T-cell (primary cell): ENCODE measurements at places on chromosomes 13 and 19.

GRCh38 chr13:64078025-64078424 lies 2662.4 kb upstream of the PCDH20 start:
- no peak for DNase-seq

- DNase-seq: no peak
These were observed 26.1 kb upstream of the DOCK9 start for GRCh38 chr13:99003851-99004471.

GRCh38 chr13:99367663-99368448 lies 60.7 kb upstream of the GPR183 start:
- DNase-seq: no peak

DNA sequence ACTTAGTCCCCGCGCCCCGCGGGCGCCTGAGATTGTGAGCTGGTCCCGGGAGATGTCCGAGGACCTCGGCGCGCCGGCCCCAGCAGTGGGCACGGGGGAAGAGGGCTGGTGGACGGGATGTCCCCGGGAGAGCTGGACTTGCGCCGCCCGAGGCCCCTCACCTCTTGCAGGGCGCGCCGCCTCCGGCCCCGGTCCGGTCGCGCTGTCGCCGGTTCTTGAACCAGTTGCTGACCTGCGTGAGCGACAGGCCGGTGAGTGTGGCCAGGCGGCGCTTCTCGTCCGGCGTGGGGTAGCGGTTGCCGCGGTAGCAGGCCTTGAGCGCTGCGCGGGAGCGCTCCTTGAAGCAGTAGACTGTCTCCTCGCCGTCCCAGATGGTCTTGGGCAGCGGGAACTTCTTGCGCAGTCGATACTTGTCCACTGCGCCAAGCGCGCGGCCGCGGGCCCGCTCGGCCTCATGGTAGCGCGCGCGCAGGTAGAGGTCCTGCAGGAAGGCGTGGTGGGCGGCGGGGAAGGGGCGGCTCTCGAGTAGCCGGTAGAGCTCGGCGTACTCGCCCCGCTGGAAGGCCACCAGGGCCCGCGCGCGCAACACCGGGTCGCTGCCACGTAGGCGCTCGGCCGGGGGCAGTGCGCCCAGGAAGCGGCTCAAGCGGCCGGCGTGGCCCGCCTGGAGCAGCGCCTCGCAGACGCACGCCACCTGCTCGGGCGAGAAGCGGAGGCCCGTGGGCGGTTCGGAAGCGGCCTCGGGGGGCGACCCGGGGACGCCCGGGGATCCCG lies 984 bp downstream of the SIX5 start:
- no peak for DNase-seq

DNA sequence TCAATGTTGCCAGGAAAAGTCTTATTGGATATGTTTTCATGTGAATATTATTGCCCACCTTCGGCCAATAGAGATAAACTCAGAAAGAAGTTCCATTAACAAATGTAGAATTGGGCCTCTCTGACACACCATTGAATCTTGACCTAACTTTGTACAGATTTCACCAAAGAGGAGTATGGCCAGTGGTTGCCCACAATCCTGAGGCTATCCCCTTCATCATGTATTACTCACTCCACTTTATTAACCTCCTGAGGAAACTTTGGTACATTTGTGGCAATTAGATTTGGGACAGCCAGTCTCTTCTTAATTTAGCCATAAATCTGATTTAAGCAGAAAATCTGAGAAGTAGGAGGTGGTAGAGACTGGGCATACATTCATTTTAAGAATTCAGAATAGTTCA lies 53.3 kb upstream of the POSTN start:
- DNase-seq: no peak

DNA sequence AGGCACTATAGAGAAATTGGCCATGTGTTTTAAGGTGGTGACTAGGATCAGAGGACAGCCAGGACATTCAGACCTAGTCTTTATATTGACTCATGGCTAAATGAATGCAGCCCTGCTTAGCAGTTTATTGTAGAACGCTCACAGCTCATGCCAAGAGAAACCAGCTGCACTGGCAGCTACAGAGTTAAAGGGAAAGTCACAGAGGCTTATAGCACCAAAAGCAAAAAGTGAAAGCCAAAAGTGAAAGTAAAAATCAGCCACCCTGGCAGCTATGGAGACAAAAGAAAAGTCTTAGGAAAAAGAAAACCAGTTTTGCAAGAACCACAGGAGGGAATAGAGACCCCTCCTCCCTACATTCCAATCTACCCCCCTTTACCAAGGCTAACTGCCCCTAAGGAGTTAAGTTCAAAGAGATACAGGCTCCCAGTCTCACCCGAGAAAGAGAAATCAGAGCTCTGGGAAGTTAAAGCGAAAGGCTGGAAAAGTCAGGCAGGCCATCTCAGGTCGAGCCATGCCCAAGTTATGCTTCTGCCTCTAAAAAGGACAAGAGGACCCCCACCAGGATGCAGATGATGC lies 99.0 kb downstream of the ZNF429 start:
- no peak for DNase-seq

GRCh38 chr19:38617764-38618589 lies at the start of gene MAP4K1:
Gene MAP4K1 (minus strand): TSS chr19:38617953. CDS start chr19:38617895, 58 bp downstream.
- peak; percentile 50 for DNase-seq

- DNase-seq: no peak
These were observed 60.9 kb upstream of the RANBP3 start for GRCh38 chr19:6038634-6039405.

GRCh38 chr13:89740994-89741685 lies 1606.3 kb upstream of the MIR17HG start:
- no peak for DNase-seq

GRCh38 chr19:55703790-55704215 lies 28.8 kb downstream of the EPN1 start:
- DNase-seq: peak; percentile 19

DNA sequence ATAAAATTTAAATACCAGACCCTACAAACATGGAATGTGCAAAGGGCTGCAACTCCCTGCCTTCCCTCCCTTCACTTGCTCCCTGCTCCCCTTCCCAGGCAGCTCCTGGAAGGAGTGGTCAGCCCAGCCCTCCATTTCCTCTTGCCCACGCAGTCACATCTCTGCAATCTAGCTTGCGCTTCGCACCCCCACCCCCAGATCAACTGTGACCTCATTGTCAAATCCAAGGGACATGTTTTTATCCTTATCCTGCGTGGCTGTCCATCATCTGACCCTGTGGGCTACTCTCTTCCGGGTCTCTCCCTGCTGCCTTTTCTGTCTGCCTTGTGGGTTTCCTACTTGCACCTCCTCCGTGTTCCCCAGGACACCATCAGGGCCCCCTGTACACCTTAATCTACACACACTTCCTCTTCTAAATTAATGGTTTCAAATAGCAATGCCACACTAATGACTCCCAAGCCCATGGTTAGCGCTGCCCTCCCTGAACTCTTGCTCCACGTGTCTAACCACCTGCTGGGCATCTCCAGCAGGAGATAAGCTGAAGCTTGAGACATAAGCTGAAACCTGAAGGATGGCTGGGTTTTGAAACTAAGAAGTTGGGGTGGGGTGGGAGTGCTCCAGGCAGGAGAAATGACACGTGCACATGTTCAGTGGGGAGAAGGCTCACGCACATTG lies 118.3 kb downstream of the USP12 start:
- no peak for DNase-seq

DNA sequence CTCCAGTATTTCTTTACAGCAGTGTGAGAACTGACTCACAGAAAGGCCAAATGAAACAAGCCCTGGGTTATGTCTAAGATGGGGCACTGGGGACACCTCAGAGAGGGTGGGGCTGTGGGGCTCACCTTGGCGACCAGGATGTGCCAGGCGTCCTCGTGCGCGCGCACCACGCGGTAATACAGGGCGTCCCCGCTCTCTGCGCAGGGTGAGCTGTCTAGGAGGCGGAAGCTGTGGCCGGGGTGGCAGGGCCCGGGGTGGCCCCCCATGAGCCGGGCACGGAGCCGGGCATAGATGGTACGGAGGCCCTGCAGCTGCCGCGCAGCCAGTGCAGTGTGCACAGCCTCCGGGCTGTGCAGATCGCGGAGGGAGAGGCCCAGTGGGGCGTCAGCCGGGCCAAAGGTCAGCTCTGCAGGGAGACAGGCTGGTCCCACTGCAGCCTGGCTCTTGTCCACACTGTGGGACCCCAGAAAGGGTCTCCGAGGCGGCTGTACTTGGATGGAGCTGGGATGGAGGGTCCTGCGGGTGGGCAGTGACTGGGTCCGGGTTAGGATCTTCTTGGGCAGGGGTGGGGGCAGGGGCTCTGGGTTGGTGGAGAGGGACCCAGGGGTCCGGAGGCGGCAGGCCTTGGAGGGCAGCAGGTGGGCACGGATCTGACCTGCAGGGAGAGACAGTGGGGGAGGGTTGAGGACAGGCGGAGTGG lies 3.4 kb downstream of the PEAK3 start:
- no peak for DNase-seq

DNA sequence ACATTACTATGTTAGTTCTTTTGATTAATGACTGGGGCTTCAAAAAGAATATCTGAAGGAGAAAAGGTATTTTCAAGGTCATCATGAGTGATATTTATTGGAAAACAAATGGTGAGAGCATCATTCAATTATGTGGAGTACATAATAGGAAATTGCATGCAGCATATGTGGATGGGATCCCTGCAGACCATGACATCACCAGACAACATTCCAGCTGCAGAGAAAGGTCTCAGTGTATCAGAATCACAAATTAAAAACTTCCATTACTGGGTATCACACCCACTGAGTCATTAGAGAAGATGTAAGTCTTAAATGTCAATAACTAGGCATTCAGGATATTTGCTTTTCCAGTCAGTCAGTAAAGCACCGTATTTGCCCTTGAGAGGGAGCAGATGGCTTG lies 574.4 kb upstream of the SLC10A2 start:
- DNase-seq: no peak

GRCh38 chr19:23312515-23312914 lies 62.3 kb upstream of the ZNF724 start:
- DNase-seq: no peak

- DNase-seq: no peak
These were observed 7.5 kb upstream of the TM6SF2 start for GRCh38 chr19:19280561-19280960.

- no peak for DNase-seq
These were observed 9.9 kb upstream of the MEX3D start for GRCh38 chr19:1577929-1578618.

- DNase-seq: no peak
These were observed 442 bp downstream of the REXO1 start for GRCh38 chr19:1847684-1848398.

GRCh38 chr19:49019242-49019932 lies 2.5 kb upstream of the LHB start:
- DNase-seq: peak; percentile 46

GRCh38 chr13:46593398-46593797 lies 40.4 kb downstream of the LRCH1 start:
- DNase-seq: peak; percentile 38

- no peak for DNase-seq
These were observed 78.4 kb downstream of the MIPEP start for GRCh38 chr13:23810685-23811240.

GRCh38 chr19:33809960-33810359 lies 13.3 kb downstream of the KCTD15 start:
- no peak for DNase-seq

GRCh38 chr19:9877780-9878510 lies 42.8 kb downstream of the PIN1 start:
- DNase-seq: no peak

DNA sequence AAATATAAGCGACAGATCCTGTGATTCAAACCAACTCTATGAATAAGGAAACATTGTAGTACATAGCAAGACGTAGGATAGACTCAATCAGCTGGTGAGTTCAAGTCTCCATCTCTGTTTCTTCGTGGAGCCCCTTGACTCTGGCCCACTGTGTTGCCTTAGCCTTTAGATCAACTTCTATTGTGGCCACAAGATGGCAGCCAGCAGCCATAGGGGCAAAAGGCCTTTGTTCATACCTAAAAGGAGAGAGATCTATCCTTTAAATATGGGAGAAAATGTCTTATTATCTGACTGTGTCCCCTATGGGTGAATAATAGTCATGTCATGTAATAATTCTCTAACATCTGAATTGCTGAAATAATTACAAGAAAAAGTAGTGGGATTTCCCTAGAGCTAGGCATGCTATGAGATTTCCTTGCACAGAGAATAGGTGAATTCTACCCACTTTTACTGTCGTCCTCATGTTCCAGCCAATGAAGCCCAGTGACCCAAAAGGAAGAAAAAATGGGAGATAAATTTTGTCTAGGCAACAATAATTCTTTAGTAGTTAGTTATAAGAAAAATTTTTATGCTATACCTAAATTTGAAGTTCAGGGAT lies 129.4 kb downstream of the PCDH20 start:
- DNase-seq: no peak

GRCh38 chr13:33644581-33645543 lies 173.1 kb upstream of the RFC3 start:
- DNase-seq: no peak

DNA sequence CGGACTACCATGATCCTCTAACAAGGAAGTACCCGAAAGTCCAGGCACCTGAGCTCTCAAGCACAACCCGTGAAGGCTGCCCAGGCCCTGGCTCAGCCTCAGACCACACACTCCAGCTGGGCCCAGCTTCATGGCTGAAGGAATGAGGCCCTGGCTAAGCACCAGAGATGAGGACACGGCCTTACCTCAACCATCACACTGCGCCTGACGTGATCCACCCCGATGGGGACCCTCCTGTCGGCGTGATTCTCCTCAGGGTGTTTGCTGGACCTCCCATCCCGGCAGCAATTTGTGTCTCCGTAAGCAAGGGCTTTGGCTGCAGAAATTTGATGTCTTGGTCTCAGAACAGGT lies 56.5 kb downstream of the F2RL3 start:
- DNase-seq: no peak

- DNase-seq: no peak
These were observed 178.8 kb upstream of the KL start for GRCh38 chr13:32837307-32837972.
